ENCODE measurements at places on chromosomes 3 and 15.

DNA sequence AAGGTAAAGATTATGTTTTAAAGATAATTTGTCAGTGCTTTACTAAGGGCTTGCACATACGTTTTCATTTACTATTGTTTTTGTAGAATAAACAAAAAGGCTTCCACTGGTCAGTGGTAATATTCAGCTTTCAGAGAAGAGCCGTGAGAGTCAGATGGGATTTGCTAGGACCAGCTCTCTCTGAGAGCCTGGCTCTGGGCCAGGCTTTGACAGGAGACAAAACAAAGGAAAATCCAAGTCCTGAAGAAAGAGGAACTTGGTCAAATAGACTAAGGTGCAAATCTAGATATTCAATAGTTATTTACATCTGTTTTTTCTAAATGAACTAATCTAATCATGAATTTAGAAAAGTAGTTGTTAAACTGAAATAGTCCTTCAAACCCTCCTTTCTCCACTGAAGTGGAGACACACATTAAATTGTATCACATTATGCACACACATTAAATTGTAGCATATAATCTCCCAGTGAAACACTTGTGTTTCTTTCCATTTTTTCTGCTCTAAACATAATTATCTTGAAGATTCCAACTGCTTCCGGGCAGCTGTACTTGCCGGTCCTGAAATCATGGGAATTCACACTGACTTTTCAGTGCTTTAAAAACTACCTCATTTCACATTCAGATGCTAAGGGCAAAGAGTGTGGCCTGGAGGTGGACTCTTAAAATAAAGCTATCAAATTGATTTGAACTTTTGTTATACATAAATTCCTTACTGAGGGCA lies 55.1 kb upstream of the FILIP1L start:
- DNase-seq = no peak

DNA sequence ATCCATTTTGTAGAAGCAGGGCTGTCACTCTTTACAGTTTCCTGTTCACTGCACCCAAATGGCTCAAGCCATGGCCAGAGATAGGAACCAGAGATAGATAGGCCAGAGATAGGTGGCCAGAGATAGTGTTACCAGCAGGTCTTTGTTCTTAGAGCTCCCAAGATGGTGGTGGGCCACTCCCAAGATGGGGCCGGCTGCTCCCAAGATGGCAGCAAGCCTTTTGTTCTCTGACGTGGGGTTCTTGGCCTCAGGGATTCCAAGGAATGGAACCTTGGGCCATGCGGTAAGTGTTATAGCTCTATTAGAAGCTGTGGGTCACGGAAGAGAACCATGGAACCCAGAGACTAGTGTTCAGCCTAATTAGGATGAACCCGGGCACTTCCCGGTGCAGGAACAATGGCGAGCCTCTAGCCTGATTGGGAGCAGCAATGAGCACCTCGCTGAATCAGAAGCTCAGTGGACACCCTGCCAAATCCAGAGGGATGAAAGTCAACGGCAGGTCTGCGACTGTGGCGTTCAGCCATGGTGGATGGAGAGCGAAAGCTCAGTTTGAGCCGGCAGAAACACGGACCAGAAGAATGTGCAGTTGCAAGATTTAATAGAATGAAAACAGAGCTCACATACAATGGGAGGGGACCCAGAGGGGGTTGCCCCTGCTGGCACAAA lies 45.0 kb upstream of the CD96 start:
- DNase-seq = no peak

- peak; percentile 55 for DNase-seq
These were observed 233.2 kb downstream of the FGF12 start for GRCh38 chr3:192494174-192494573.

DNA sequence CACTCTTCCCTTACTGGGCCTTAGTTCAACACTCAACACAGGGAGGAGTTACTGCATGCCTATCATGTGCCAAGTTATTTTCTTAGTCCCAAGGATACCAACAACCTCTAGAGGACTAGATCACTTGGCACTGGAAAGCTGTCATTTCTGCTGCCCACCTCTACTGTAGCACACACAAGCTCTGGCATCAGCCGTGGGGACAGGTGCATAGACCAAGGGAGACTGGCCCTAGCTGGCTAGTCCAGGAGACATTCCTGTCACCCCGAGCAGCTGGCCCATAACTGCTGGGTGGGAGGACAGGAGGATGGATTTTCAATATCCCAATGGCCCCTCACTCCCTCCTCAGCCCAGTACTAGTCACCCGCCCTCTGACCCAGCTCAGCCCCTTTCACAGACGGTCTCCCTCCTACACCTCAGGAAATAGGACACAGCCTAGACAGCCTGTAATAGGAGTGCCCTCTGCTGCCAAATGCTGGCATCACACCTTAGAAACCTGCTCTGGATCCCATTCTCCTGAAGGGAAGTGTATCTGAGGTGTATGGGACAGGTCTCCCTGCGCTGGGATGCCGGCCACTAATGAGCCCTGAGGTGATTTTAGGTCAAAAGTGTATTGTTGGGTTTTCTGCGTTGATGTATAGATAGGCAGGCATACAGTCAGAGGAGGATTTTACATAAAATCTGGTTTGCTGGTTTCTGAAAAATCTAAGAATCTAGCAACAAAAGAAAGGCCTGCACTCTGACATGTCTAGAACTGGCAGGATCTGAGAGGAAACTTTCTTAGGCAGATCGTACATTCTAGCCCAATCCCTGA lies 3.4 kb upstream of the DZIP1L start:
- peak; percentile 81 for DNase-seq

DNA sequence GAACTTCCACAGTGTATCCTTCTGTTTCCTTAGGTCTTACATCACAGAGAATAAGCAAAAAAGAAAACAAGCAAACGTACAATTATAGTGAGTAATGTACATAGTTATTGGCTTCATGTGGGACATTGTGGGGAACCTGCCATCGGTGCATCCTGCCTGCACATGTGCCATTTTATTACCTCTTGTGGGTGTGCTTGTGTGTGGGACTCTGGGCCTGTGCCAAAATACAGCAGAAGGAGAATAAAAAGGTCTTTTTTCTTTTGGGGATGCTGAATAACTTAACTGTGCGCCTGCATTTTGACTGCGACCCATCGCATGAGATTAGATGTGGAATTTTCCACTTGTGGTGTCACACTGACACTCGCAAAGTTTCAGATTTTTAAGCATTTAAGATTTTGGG lies 169.6 kb upstream of the DCBLD2 start:
- peak; percentile 59 for DNase-seq

GRCh38 chr3:148095962-148096361 lies 601.7 kb upstream of the AGTR1 start:
- no peak for DNase-seq

DNA sequence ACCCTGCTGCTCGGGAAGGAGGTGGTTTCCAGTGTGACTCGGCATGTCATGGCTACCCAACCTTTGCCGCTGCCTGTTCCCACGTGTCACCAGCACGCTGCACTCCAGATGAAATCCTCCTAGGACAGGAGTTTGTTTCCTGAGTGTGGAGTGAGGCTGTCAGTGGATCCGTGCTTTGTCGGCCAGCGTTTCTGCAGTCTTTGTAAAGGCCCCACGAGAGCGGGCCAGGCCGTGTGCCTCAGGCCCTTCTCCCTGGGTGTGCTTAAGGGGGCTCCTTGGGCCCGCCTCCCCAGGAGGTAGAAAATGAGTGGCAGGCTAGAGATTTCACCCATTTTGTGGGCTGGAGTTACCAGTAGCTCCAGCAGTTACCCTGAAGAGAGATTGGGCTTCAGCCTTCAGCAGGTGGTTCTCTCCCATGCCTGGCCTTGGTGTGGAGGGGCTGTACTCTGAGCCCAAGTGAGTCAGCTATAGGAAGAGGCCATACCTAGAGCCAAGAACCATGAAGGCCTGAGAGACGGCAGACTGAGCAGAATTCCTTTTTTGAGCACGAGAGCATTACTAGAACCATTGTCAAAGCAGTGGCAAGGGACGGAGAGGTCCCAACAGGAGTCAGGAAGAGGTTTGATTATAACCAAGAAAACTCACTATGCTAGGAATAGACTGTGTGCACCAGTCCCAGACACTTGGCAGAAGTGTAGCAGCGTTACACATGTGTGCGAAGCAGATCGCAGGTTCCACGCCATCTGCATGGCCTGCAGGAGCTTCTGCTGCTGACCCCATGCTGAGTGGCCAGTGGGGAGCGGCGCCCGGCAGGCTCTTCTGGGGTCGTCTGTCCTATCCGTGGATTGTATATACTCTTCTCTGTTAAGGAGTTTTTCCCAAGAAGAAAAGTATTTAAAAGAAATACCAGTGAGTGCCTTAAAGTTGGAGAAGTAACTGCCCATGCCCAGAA lies 14.5 kb downstream of the MAP6D1 start:
- no peak for DNase-seq

DNA sequence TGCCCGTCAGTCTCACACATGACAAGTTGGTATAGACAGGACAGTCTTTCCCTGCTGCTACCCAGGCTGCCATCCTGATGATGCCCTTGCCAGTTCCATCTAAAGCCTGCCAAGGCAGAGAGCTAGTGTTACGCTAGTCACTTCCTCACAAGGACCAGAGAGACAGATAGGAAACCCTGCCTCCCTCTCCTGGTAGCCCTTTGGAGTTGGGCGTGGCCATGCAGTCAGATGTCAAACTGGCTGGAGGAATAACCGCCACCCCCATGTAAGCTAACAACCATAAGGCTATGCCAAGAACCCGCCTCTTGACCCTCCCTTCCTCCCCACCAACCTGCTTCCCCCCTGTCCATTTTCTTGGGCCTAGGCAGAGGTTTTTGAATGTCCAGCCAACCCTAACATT lies 2.8 kb downstream of the TMEM115 start:
- DNase-seq = no peak

Data from Ammon's horn (tissue), 1 donor.